ENCODE measurements at places on chromosomes 4 and X. TPM values are rescaled to one million over a fixed set of nuclear protein-coding genes. Genes with fewer than 3 reads are reported as not detected.

S100P gene
- 4.3 TPM for total RNA-seq

SH2D1A gene
- total RNA-seq = 75.0 TPM

HTRA3 gene
- total RNA-seq = not detected

SASH3 gene
- 129 TPM for total RNA-seq

GPC3 gene
- total RNA-seq = not detected

SYAP1 gene
- 20.0 TPM for total RNA-seq

ALB gene
- not detected for total RNA-seq

HTN1 gene
- total RNA-seq = not detected

TMPRSS11D gene
- total RNA-seq = not detected

NOCT gene
- total RNA-seq = 22.4 TPM

KLKB1 gene
- not detected for total RNA-seq
